ENCODE measurements at places on chromosomes 12 and 14.

DNA sequence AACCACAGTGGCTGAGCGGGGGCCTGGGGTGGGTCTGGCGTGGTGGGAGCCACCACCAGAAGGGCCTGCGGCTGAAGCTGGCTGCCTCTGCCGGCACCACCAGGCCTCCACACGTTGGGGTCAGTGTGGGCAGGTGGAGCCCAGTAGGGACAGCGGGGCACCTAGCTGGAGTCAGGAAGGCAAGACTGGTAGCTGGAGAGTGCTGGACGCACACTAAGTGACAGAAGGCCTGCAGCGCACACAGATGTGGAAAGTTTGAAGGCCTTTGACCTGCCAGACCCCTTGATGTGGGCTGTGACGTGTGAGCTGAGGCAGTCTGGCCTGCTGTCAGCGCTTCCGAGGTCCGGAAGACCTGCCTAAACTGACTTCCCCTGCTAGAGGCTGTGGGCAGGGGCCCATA is 26.3 kb downstream of the RIN3 start:
- DNase-seq, result no peak

GRCh38 chr12:93759512-93760081 is 82.4 kb downstream of the CRADD start:
- no peak for DNase-seq

DNA sequence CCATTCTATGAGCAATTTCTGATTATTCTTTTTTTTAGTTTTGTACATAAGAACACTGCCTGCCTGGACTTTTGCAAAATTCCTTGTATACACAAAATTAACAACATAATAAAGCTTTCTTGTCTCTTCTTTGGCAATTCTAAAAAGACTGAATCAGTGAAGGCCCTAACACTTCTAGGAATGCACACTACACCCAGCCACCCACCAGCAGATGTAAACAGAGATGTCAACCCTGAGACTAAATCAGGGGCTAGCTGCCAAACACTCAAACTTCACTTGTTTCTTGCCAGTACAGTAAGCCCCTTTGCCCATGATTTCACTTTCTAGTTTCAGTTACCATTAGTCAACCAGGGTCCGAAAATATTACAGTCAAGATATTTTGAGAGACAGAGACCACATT is 15.5 kb downstream of the DCAF5 start:
- no peak for DNase-seq

GRCh38 chr12:105226219-105226618 is 9.8 kb downstream of the APPL2 start:
- no peak for DNase-seq

- no peak for DNase-seq
These were observed 1.4 kb downstream of the PLXNC1 start for GRCh38 chr12:94149781-94150239.

DNA sequence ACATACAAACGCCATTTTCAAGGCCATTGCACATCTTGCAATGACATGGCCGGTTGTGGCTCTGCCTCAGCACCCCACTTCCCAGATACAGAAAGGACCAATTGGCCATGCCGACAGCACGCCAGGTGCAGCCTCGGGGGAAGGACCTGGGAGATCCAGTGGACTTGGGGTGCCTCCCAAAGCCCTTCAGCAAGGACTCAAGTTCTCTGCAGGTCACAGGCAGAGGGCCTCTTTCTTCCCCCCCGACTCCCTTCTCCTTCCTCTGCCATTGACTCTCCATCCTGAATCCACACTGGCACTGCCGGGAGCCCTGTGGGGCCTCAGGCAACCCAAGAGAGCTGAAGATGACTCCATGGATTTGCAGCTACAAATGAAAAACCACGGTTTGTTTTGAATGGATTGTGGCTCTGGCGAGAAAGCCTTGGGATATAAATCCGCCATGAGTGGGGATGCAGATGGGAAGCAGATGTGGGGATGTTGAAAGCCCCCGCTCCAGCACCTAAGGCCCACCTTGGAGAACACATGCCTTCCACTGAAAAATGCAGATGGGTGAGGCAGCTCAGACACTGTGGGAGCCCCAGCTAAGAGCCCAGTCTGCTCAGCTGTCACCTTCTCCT is 35.1 kb upstream of the LTBP2 start:
- no peak for DNase-seq

DNA sequence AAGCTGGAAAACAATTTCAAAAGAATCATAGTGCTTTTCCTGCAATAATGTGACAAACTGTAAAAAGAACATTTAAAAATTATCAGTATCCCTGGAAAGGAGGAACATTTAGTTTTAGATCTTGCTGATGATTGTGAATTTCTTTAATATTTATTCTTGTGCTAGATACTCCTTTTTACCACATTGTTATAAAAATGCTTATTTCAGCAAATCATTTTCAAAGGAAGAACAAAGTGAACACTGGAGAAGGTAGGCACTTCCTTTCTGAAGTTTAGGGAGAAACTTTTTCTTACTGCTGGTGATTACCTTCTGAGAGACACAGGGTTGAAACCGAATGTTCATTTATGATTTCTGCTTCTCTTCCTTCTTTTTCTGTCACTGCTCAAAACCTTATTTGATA is 45.1 kb upstream of the C12orf75 start:
- DNase-seq, result no peak
